ENCODE measurements at places on chromosomes 16 and 17. TPM values are rescaled to one million over a fixed set of nuclear protein-coding genes. Genes with fewer than 3 reads are reported as not detected.

- no peak for DNase-seq
These were observed 13.3 kb downstream of the THRA start for GRCh38 chr17:40075942-40076498.

- no peak for DNase-seq
These were observed 23.8 kb downstream of the FAM83G start for GRCh38 chr17:18980682-18981334.

DNA sequence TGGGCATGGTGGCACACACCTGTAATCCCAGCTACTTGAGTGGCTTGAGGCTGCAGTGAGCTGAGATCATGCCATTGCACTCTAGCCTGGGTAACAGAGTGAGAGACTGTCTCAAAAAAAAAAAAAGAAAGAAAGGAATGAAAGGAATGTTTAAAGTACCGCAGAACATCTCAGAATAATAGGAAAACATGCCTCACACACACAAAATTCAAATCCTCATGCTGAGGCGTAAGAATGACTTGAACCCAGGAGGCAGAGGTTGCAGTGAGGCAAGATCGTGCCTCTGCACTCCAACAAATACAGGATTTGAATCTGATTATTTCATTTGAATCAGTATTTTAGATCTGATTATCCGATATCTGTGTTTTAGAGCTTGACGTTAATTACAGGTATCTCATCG lies 21.3 kb upstream of the GAA start:
- no peak for DNase-seq

DNA sequence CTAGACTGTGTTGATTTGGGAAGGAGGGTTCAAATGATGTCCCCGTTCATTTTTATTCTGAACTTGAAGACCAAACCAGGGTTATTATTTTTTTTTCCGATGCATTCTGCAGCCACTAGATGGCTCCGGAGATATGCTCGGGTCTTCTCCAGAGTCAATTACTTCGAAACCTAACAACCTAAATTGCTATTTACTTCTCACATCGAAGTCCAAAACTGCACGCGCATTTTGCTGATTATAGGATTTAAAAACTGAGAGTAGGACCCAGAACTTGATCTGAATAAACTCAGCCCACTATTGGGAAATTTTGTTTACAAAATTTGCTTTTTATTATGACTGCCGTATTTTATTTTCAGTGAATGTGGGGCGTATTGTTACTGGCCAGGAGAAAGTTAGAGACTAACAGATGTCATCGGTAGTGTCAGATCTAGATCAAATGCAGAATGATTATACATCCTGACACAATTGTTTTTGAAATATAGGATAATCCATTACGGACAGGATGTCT lies 263.8 kb downstream of the HS3ST3A1 start:
- peak; percentile 31 for DNase-seq

- no peak for DNase-seq
These were observed 285.4 kb upstream of the PMFBP1 start for GRCh38 chr16:72457243-72457940.

DNA sequence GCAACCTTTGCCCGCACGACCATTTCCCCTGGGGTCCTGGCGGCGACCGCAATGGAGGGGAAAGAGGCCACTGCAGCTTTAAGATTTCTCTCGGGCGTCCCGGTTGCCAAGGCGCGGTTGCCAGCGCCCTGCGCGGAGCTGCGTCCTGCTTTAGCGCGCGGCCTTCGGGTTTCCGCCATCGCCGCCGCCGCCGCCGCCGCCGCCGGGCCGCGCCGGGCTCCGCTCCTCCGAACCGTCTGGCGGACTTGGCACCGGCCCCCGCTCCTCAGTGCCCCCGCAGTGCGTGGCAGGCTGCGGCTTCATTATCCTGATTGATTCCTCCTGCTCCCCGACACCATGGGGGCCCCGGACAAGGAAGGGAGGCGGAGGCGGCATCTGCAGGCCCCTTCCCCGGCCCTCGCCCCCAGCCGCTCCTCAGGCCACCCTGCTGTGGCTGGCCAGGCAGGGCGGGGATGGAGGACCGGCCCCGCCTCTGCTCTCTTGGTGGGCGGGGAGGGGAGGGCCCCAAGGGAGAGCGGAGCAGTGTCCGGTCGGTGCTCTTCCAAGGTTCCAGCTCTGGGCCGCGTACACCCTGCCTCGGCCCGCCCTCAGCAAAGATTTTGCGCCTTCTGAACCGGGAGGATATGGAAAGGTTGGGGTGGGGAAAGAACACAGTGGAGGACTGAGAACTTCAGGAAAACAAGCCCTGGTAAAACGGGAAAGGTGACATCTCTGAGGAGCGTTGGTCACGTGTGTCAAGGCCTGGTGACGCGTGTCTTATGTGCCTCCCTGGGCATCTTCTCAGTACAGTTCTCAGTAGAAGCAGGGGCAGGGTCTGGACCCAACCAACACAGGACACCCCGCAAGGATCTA lies 34.0 kb downstream of the NEUROD2 start:
- DNase-seq = peak; percentile 64

- DNase-seq = no peak
These were observed 99.7 kb downstream of the VPS53 start for GRCh38 chr17:614653-615546.

- no peak for DNase-seq
These were observed 395.2 kb downstream of the WWOX start for GRCh38 chr16:78494674-78495073.

- DNase-seq = no peak
These were observed 118.6 kb downstream of the TANGO6 start for GRCh38 chr16:68961778-68962402.

GRCh38 chr17:37361543-37361942 lies 14.2 kb upstream of the C17orf78 start:
- DNase-seq = no peak

DNA sequence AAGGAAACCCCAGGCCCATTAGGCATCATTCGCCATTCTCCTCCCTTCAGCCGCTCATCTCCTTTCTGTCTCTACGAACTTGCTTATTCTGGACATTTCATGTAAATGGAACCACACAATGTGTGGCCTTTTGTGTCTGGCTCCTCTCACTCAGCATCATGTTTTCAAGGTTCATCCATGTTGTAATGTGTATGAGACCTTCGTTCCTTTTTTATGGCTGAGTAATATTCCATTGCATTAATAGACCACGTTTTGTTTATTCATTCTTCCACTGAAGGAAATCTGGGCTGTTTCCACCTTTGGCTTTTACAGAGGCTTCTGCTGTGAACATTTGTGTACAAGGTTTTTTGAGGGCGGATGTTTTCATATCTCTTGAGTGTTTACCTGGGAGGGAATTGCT lies 3.2 kb downstream of the CRISPLD2 start:
- DNase-seq = no peak

GRCh38 chr16:88014252-88014781 lies 63.1 kb downstream of the BANP start:
- no peak for DNase-seq

DNA sequence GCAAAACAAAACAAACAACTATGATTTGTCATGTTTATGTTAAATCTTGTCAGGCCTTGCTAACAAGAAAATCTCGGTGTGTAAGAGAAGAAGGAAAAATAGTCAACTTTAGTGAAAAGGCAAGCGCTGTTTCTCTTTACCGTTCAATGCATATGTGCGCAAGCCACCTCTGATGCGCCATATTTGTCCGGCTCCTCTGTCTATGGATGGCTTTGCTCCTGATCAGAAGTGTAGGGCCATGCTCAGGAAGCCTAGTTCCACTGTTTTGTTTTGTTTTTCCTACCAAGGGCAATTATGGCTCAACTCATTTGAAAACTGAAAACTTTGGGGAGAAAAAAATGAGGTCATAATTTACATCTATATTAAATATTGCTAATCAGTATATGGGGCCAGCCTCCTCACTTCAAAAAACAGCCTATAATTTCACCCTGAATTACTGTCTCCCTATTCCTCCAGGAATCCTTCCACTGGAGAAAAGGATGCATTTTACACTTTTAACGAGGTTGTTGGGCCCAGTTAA lies 4.5 kb downstream of the MAF start:
- no peak for DNase-seq

GRCh38 chr16:30124985-30125379 lies 2.0 kb upstream of the MAPK3 start:
- no peak for DNase-seq

GRCh38 chr16:87186446-87186845 lies 130.7 kb downstream of the C16orf95 start:
- no peak for DNase-seq

GRCh38 chr17:4881761-4882555 lies 17.4 kb upstream of the C17orf107 start:
- DNase-seq = peak; percentile 74

Gene SLFN12
- 1.3 TPM for total RNA-seq

Gene STH
- total RNA-seq = not detected

Gene TBC1D3B
- total RNA-seq = 4.5 TPM

Gene SLC16A11
- total RNA-seq = 0.40 TPM

Gene ZNF629
- 15.2 TPM for total RNA-seq

Gene SEZ6
- not detected for total RNA-seq

Gene AOC2
- total RNA-seq = 0.32 TPM

Gene ZMYND15
- 0.89 TPM for total RNA-seq

Data from colonic mucosa (tissue), 4 donors.